ENCODE measurements at places on chromosomes 5 and 9.

GRCh38 chr5:143258559-143259253 is 144.8 kb downstream of the NR3C1 start:
- DNase-seq, result no peak

GRCh38 chr5:13480834-13481233 is 463.7 kb downstream of the DNAH5 start:
- DNase-seq, result no peak

GRCh38 chr9:120750421-120750820 is 36.2 kb upstream of the MEGF9 start:
- DNase-seq, result no peak

- no peak for DNase-seq
Measured at GRCh38 chr9:12730927-12731326, 37.7 kb downstream of the TYRP1 start.

GRCh38 chr5:24789611-24790351 is 145.0 kb upstream of the CDH10 start:
- no peak for DNase-seq

GRCh38 chr9:136705564-136705963 is 6.8 kb upstream of the DIPK1B start:
- DNase-seq, result no peak

DNA sequence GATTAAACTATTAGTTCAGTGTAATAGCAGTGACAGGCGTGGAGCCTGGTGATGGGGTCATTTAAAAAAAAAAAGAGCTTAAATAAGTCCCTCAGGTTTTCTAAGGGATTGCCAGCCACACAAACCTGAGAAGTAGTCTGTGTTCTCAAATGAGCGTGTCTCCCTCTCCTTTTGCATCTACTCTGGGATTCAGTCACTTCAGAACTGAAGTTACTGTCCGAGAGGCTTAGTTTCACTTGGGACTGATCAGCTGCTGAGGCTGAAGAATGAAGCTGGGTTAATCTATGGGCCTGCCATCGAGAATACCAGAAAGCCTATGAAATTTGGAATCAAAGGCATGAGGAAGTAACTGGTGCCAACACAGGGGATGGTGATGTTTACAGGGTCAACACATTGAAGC is 310.1 kb downstream of the ADAMTS6 start:
- no peak for DNase-seq

DNA sequence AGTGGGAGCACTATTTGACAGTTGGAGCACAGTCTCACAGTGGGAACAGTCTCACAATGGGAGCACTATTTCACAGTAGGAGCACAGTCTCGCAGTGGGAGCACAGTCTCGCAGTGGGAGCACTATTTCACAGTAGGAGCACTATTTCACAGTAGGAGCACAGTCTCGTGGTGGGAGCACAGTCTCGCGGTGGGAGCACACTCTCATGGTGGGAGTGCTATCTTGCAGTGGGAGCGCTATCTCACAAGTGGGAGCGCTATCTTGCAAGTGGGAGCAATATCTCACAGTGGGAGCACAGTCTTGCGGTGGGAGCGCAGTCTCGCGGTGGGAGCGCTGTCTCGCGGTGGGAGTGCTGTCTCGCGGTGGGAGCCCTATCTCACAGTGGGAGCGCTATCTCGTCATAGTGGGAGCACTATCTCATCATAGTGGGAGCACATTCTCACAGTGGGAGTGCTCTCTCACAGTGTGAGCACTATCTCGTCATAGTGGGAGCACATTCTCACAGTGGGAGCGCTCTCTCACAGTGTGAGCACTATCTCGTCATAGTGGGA is 56.1 kb downstream of the MED10 start:
- DNase-seq, result no peak

- DNase-seq, result no peak
Measured at GRCh38 chr9:79799691-79800335, 228.0 kb downstream of the TLE4 start.

DNA sequence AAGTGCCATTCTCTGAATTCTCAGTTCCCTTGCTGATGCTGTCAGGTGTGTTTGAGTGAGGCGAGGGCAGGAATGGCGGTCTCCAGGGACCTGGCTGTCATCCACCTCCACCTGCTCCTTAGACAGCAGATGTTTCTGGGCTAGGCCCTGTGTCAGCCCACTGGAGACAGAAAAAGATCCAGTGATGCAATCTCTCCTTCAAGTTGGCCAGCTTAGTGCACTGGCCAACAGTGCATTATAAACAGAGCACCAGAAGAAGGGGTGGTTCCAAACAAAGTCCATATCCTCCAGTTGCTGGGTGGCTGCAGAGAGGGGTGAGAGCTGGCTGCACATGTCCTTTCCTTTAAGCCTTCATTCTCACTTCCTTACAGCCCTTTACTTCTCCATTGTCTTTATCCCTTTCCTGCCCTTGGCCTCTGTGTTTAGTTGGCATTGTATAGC is 26.5 kb downstream of the NANS start:
- DNase-seq, result no peak

DNA sequence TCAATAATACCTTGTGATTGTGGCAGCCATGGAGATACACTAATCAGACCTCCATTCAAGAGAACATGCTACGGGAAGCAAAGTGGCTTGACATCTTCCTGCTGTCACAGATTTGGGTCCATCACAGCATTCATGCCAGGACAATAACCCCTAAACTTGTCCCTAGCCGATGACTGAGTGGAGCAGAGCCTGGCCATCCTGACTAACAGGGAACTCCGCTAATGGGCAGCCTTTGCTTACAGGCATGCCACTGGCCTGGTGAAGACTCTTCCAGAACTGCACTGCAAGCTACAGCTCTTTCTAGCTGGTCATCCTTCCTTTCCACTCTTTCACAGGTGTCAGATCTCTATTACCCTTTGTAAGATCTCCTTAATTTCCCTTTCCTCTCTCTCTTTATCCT is 16.0 kb downstream of the FAM174A start:
- no peak for DNase-seq

DNA sequence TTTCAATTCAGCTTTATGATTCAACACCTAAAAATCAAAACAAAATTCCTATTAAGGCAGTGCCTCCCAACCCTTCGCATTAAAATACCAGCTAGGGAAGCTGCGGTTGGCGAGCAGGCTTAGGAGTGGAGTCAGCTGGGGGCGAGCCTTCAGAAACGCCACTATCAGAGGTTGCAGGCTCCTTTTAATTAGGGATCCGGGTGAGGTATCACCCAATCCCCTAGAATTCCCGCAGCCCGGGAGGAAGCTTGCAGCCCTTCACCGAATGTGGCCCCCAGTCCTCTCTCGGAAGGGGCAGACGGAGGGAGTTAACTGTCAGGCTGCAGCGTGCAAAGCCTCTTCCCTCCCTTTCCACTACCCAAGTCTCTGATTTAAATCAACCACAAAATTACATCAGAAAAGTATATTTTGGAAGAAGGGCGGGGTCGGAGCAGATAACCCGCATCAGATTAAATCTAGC is 1.7 kb downstream of the STC2 start:
- no peak for DNase-seq

- no peak for DNase-seq
Measured at GRCh38 chr9:134554373-134555093, 87.1 kb upstream of the COL5A1 start.

- no peak for DNase-seq
Measured at GRCh38 chr9:87516222-87516925, 18.7 kb downstream of the DAPK1 start.

- DNase-seq, result no peak
Measured at GRCh38 chr5:149603210-149603609, 21.9 kb downstream of the ARHGEF37 start.

DNA sequence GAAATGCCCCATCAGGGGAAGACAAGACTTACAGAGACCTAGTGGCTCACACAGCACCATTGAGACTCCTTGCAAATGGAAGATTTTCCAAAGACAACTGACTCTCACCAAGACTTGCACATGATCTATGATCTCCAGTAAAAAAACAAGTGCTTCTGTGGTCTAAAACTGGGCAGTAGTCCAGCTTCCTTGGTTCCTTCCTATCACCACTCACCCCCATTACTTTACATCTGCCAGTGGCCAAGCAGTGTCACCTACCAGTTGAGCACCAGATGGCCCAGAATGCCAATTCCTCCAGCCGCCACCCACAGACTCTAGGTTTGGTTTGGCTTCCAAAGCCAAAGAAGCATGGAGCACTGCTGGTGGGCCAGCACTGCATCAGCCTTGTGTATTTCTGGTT is 47.7 kb downstream of the SH3TC2 start:
- DNase-seq, result no peak

DNA sequence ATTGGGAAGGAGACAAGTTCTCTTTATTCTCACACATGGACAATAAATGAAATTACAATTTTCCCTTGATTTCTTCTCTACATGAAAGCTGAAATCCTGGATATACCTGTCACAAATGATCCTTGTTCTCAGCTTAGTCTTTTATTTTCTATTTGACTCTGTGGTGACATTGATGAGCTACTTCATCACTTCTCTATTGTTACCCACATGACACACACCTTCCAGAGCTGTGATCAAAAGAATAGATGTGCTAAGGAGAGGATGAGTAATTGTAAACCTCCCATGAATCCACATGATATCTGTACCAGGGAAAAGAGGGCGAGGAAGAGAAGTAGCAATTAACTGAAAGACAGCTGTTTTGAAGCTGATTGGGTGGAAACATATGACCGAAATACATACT is 102.0 kb downstream of the CAVIN4 start:
- no peak for DNase-seq

GRCh38 chr5:143592648-143593047 is 189.2 kb upstream of the NR3C1 start:
- no peak for DNase-seq

All from stimulated activated CD4-positive, alpha-beta T cell treated with anti-CD3 and anti-CD28 coated beads, Interleukin-4, amount 100 ng/mL, for 24 hours (primary cell).